ENCODE measurements at places on chromosomes 4 and X. TPM values are rescaled to one million over a fixed set of nuclear protein-coding genes. Genes with fewer than 3 reads are reported as not detected.
A peak's percentile ranks its signal among the peaks of the same experiment; 100 is the strongest.

Gene DOK7
- 10.4 TPM for total RNA-seq

Gene PPP4R3C
- total RNA-seq = not detected

Gene TCEAL1
- total RNA-seq = 34.2 TPM

Gene UGDH
- total RNA-seq = 10.9 TPM

Gene SH2D1A
- 1.5 TPM for total RNA-seq

Gene SNCA
- total RNA-seq = not detected

Gene ZFP92
- not detected for total RNA-seq

Gene HSFX4
- not detected for total RNA-seq

Gene DGKK
- not detected for total RNA-seq

Gene SERTM2
- not detected for total RNA-seq

Gene CDS1
- not detected for total RNA-seq

Gene SORCS2
- not detected for total RNA-seq

Gene GNRHR
- total RNA-seq = not detected

Gene AGTR2
- total RNA-seq = not detected

- no peak for DNase-seq
Observed at GRCh38 chr4:87851332-87851731, 18.6 kb downstream of the MEPE start.

DNA sequence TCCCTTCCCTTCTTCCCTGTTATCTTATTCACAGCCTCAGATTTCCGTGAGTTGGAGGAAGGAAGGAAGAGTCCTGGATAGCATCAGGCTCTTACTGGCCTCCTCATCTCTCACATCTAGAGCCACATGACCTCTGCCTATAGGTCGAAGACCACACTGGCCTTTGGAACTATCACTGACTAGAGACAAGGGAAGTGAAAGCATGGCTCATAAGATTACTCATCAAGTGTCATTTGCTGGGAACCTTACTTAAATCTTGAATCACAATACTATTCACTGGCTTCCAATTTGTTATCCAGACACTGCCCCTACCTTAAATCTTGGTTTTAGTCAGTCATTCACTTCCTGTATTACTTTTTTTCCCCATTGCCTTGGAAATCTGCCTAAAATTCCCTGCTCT, 61.6 kb upstream of the MTMR8 start:
- DNase-seq = no peak

DNA sequence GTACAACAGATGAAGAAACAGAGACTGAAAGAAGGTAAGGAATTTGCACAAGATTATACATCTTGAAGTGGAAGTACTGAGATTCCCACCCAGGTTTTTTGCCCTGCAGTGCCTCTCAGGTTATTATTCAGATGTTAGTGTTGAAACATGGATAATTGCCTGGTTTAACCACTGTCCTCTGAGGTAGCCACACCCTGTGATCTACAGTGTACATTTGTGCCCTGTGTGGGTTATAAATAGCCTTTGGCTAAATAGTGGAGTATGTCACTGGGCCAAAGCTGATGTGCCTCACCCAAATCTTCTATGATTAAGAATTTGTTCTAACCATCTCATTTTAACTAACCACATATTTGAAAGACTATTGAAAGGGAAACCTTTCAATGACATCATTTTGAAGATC, 5.4 kb upstream of the ASB5 start:
- no peak for DNase-seq

DNA sequence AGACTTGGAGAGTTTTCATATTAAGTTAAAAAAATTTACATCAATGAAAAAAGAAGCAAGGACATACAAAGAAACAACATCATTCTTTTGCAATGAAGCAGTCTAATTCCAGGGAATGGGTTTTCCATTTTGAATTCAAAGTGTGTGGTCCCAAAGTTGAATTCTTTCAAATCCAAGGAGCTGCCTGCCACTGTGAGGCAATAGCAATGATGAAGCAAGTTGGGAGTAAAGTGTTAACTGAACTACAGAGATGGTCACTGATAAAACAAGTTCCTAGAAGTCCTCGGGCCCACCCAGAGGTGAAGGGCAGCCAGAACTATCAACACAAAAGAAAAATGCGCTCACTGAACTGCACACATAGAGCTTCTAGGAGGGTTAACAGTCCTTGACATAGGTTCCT, 115.9 kb downstream of the RAB28 start:
- no peak for DNase-seq

DNA sequence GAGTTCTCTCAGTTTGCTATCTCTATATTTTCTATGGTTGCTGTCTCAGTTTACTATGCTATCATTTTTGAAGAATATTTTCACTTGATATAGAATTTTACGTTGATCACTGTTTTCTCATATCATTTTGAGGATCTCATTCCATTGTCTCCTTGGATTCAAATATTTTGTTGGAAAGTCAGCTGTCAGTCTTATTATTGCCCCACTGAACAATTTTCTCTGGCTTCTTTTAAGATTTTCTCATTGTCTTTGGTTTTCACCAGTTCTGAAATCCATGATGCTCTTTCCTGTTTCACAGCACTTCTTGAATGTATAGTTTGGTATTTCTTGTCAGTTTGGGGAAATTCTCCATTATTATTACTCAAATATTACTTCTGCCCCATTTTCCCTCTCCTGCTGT, 81.1 kb downstream of the ENPP6 start:
- no peak for DNase-seq

DNA sequence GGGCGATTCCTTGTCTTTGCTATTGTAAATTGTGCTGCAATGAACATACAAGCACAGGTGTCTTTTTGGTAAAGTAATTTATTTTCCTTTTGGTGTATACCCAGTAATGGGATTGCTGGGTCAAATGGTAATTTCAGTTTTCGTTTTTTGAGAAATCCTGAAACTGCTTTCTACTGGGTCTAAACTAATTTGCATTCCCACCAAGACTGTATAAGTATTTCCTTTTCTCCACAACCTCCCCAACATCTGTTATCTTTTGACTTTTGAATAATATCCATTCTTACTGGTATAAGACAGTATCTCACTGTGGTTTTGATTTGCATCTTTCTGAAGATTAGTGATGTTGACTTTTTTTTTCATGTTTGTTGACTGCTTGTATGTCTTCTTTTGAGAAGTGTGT, 2506.0 kb downstream of the PCDH7 start:
- no peak for DNase-seq

GRCh38 chr4:17624821-17625220, 10.4 kb downstream of the MED28 start:
- no peak for DNase-seq

DNA sequence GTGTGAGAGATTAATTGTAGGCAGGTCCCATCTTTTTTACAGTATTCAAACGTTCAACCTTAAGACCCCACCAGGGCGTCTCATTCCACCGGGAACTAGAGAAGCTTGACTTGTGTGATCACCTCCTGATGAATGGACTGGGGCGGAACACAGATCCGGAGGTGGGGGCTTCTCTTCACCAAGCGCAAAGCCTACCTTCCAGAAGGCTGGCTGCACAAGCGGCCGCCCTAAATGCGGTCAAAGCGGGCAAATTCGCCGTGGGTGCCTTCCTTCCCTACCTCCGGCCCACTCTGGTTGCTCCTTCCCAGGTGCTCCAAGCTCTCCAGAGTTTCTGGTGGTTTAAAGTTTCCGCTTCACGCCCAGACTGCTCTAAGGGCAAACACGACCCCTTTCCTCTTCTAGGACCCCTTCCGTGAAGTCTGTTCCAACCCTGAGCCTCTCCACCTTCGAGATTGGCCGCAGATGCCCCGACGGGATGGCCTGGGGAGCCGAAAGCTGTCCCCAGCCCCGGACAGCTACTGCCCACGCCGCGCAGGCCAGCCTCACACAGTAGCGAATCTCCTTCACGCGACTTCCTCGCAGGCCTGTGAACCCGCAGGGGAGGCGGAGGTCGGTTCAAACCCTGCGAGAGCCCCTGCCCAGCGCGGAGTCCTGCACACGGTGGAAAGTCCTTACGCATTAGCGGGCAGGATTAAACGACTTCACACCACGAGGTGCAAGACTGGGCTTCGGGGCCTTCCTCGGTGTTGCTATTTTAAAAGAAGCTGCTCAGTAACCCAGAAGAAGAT, 1.6 kb upstream of the WWC2 start:
- no peak for DNase-seq

GRCh38 chrX:14354521-14354920, 174.8 kb upstream of the GLRA2 start:
- no peak for DNase-seq

DNA sequence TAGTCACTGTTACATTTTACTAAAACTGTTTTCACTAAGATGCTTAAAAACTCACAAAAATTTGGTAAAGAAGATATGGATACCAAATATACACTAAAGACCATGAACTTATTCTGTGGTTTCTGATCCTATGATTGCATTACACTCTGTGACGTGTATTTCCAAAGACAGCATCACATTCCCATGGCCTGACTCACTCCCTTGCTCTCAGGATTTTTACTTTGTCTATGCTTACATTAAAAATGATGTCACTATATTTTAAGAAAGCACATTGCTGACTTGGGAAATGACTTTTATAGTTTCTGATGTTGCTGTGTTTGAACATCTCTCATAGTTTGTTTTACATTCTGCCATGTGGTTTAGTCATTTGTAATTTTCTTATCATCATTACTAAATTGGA, 327.9 kb upstream of the MAGEB18 start:
- no peak for DNase-seq

DNA sequence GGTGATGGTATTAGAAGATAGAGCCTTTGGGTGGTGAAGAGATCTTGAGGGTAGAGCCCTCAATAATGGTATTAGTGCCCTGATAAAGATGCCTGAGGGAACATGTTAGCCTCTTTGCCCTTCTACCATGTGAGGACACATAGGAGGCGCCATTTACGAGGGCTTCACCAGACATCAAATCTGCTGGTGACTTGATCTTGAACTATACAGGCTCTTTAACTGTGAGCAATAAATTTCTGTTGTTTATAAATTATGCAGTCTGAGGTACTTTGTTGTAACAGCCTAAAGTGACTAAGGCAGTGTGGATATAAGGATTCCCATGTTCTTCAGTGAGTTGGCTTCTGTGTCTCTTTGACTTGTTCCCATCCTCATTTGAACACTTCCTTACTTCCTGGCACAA, 11.8 kb downstream of the MOB1B start:
- peak; percentile 56 for DNase-seq

DNA sequence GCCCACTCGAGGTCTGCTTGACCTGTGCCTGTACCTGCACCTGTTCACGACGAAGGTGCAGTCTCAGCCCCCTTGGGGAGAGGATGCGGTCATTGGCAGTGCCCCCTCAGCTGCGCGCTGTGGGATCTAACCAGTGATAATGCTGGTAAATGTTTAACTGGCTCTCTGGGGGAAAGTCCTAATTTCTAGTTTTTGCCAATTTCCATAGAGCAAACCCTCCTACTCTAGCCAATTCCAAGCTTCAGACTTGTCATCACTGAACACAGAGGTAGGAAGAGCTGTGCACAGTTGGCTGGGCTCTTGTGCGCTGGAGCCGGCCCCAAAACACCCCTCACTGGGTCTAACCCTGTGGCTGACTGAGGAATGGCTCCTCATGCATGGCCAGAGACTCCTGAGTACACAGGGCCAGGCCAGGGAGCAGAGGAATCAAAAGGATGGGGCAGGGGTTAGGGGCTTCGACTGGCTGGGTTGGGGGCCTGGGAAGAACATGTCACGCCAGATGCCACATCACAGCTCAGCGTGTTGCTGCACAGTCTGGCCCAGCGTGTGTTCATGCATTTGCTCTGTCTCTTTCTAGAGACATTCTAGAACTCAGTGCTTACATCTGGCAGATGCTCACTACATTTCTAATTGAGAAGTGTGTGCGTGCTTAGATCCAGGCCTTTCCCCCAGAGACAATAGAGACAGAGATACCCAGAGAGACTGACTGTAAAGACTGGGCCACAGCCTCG, 270.8 kb downstream of the BCOR start:
- DNase-seq = peak; percentile 45

- peak; percentile 95 for DNase-seq
Observed at GRCh38 chr4:26857278-26858034, 3.2 kb upstream of the STIM2 start.

DNA sequence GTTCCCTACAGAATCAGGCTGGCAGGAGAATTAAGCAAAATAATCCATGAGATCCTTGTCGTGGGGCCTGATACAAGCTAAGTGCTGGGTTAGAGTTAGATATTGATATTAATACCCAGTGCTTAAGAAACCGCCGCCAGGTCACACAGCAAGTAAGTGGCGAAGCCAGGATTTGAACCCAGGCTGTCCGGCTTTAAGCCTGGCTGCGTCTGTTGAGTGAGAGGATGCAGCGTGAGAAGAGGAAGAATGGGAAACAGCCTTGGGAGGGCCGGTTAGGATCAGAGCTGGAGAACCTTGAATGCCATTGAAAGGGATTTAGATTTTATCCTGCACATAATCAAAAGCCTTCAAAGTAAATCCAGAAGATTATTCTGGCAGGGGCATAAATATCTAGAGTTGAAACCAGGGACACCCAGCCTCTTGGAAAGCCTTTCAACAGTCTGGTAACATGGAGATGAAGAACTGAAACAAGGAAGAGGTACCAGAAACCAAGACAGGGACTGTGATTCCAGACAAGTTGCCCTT, 64.8 kb upstream of the HELT start:
- no peak for DNase-seq

DNA sequence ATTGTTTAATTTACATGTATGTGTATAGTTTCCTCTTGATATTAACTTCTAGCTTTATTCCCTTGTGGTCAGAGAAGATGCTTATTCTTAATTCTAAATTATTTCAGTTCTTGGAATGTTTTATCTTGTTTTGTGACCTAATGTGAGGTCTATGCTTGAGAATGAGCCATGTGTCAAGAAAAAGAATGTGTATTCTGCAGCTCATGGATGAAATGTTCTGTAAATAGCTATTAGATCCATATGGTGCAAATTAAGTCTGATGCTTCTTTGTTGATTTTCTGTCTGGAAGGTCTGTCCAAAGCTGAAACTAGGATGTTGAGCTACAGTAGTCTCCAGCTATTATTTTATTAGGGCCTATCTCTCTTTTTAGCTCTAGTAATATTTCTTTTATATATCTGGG, 187.3 kb upstream of the RASGEF1B start:
- no peak for DNase-seq

GRCh38 chr4:100290585-100290984, 100.3 kb upstream of the DDIT4L start:
- no peak for DNase-seq

DNA sequence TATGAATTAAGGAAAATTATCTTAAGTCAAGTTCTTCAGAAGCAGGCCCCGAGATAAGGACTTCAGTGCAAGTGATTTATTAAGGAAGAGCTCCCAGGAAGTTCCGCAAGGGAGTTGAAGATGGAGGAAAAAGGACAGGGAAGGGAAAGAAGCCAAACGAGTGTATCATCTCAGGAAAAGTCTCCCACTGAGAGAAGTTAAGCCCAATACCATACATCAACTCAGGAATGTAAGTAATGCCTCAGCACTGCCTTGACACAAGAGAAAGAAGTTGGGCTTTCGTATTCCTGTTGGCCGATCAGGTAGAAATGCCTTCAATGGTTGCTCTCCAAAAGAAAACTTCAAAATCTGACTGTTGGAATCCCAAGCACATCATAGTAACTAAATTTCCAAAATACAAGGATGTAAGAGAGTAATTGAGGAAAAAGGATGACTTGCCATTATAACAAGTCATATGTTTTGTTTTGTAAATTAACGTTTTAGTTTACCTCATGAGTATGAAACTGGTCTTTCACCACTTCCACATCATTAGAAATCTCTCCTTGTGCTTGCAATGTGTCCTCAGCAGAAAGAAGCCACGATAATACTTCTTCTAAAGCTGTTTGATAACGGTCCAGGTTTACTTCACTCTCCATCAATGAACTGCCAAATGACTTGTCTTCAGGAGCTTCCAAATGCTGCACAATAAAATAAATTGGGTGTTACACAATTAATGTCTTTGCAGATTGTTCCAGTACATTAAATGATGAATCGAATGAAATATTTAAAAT, 566.7 kb downstream of the DMD start:
- DNase-seq = no peak

- no peak for DNase-seq
Observed at GRCh38 chrX:40272141-40272540, 174.4 kb upstream of the BCOR start.
